Activated CD8-positive, alpha-beta memory T cell treated with anti-CD3 and anti-CD28 coated beads for 4 hours (primary cell): ENCODE measurements at places on chromosomes 16 and 17.
A peak's percentile ranks its signal among the peaks of the same experiment; 100 is the strongest.

GRCh38 chr16:79202977-79203376 is 397.6 kb downstream of the MAF start:
- no peak for DNase-seq

- no peak for DNase-seq
These were observed 205.2 kb downstream of the RAB11FIP4 start for GRCh38 chr17:31596382-31597323.

DNA sequence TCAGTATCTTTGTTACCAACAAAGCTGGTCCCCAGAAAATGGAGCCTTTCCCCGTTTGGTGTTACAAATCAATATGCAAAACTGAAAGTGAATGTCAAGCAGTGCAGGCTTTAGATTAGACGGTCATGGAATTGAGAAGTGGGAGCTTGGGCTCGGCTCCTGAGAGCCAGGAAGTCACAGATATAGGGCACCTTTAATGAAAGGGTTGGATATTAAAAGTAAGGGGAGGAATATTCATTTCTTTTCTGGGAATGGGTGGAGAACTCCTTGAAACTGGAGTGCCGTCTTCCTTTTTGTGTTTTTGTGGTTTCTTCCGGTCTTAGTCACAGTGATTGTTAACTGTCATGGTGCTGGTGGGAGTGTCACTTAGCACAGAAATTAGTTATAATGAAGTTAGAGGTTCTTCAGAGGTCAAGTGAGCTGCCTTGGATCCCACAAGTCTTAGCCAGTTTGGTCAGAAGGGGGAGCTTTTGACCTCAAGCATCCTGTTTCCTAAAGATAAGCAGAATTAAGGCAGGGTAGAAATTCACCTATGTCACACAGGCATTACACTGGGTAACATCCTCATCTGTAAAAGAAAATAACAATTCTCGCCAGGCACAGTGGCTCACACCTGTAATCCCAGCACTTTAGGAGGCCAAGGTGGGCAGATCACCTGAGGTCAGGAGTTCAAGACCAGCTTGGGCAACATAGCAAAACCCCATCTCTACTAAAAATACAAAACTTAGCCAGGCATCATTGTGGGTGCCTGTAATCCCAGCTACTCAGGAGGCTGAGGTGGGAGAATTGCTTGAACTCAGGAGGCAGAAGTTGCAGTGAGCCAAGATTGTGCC is 9.6 kb upstream of the EIF1 start:
- no peak for DNase-seq

DNA sequence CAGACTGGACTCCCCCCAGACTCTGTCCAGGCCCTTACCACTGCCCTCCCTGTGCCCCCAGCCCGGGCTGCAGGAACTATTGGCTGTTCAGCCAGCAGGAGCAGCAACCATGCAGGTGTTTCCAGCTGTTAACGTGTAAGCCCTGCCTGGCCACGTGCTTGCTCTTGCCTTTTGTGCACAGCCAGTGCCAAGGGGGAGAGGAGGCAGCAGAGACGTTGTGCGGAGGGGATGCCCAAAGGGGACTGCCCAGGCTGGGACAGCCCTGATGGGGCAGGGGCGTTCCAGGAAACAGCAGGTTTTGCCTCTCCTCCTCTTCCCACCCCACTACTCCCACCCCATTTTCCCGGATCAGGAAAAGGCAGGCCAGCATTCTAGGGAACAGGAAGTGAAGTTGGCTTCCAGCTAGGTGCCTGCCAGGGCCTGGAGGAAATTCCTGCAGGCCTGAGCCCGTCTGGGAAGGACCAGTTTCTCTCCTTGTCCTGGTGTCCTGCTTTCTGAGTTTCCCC is 16.7 kb upstream of the LASP1NB start:
- DNase-seq, result no peak

GRCh38 chr17:49555495-49556222 is 20.0 kb upstream of the NXPH3 start:
- no peak for DNase-seq

GRCh38 chr16:29915590-29916247 is 10.3 kb downstream of the KCTD13 start:
- DNase-seq, result no peak

- peak; percentile 57 for DNase-seq
These were observed 61.0 kb upstream of the RBL2 start for GRCh38 chr16:53372992-53373871.
